ENCODE measurements at places on chromosomes 5 and 9. TPM values are rescaled to one million over a fixed set of nuclear protein-coding genes. Genes with fewer than 3 reads are reported as not detected.

DNA sequence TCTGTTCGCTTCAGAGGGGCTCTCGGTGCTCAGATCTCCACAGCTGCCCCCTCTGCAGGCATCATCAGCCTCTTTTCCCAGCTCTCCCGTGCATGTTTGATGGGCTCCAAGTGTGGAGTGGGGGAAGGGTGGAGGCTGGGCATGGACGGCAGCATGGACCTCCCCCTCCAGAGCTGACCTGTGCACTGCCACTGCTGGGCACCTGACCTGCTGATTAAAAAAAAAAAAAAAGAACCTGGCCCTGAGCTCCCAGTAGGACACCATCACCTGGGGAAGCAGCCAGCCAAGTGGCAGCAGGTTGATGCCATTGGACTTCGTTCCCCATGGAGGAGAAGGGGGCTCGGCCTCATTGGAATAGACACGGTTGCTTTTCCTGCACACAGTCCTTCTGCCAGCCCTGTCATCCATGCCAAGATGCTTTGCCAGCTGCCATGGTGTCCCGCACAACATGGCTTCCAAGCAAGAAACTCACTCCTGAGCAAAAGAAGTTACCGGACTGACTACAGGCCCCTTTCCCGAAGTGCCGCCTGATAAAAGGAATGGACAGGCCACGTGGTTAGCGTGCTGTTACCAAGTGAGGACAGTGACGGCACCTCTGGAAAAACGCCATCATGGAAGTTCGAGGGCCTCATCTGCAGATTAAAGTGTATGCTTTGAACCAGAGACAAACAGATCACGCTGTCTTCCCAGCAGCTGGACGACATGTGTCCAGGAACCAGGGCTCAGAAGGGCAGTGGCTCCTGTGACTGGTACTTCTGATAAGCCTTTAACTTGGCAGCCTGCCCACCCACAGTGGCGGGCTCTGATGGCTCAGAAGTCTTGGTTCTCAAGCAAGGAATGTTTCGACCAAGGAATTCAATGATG lies 14.7 kb upstream of the BRD3OS start:
- H3K4me3 ChIP-seq: no peak overlapping the region
- peaks cover 5% of the 10 kb centered on the region for H3K27me3 ChIP-seq
- H3K36me3 ChIP-seq: no peaks in the 10 kb centered on the region
- DNase-seq: peak; percentile 22

DNA sequence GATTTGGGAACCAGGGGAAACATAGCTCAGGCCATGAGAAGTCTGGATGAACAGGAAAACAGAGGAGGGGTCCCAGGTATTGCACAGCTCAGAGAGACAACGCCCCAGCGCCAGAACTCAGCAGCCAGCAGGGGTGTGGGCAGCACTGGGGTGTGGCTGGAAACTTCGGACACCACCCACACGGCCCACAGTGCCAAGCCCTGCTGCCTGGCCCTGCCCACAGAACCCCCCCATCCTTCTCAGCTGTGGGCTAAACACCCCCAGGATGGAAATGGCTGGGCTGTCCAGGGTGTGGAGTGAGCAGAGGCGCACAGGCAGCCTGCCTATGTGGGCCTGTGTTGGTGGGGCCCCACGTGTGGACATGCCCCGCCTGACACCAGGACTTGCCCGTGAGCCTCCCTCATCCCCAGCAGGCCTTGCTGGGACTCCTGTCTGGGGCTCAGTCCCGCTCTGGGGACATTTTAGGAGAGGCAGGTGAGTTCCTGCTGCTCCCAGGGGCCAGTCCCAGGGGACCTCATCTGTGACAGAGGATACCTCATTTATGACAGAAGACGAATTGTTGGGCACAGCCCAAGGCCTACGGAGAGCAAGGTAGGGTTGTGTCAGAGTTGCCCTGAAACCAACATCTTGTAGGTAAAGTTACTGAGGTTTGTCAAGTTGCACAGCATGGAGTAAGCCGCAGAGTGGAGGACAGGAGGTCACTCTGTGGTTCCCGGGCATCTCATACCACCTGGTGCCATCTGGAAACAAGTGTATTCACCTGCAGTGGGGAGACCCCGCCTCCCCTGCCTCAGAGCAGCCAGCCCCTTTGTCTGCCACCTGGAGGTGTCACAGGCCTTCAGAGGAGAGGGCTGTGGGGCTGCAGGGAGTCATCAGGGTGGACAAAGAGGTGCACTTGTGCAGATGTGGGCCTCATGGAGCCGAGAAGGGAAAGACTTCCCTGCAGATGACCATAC lies 183.2 kb downstream of the AUH start:
- H3K4me1 ChIP-seq: peaks cover 22% of the 10 kb centered on the region
- no peaks in the 10 kb centered on the region for H3K27me3 ChIP-seq
- H3K36me3 ChIP-seq: no peaks in the 10 kb centered on the region
- no peak overlapping the region for H3K4me3 ChIP-seq

DNA sequence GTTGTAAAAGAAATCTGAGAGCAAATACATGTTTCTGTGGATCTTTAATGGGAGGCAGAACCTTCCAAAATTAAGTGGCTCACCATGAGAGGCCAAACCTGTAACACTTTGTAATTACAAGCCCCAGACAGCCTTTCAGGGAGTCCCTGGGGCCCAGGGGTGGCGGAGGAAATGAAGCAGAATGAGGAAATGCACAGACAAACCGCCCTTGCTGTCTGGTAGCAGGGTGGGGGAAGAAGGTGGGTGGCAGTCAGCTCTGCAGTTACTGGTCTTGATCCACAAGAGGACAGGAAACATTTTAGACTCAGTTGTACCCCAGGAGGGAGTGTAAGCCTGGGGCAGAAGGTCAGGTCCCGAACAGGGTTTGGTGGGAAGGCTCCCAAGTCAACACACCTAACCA lies 6.5 kb downstream of the ARL14EPL start:
- no peaks in the 10 kb centered on the region for H3K4me1 ChIP-seq
- no peak for DNase-seq
- no peak overlapping the region for H3K4me3 ChIP-seq
- no peak overlapping the region for H3K27ac ChIP-seq

GRCh38 chr5:141478321-141478945 lies 2.7 kb downstream of the PCDHGC3 start:
- DNase-seq: peak; percentile 44
- H3K27ac ChIP-seq: no peak overlapping the region
- H3K4me3 ChIP-seq: peak overlapping the region; percentile 87
- no peaks in the 10 kb centered on the region for H3K36me3 ChIP-seq
- H3K4me1 ChIP-seq: peaks cover 35% of the 10 kb centered on the region
- H3K27me3 ChIP-seq: no peaks in the 10 kb centered on the region

GRCh38 chr9:109880276-109881169 lies 100.5 kb downstream of the PALM2AKAP2 start:
- H3K27ac ChIP-seq: no peak overlapping the region
- H3K36me3 ChIP-seq: peaks cover 5% of the 10 kb centered on the region
- no peak overlapping the region for H3K4me3 ChIP-seq
- DNase-seq: no peak
- no peaks in the 10 kb centered on the region for H3K4me1 ChIP-seq
- no peaks in the 10 kb centered on the region for H3K27me3 ChIP-seq

DNA sequence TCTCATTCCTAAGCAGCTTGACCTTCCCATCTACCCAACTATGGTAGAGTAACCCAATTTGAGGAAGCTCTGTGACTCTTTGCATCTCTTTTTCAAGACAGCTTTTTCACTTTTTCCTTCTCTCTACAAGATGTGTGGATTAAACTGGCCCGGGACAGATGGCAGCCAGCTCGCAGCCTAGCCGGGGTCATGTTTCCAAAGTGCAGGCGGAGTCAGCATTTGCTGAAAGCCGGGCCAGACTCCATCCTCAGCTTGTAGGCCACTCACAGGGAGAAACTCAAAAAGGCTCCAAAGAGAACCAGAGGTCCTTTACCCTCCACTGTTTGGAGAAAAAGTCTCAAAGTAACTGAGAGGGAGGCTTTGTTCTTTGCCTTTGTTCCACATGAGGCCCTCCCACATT lies 286.8 kb upstream of the PANK3 start:
- no peaks in the 10 kb centered on the region for H3K27me3 ChIP-seq
- no peaks in the 10 kb centered on the region for H3K36me3 ChIP-seq
- no peak for DNase-seq

Gene SLC6A3
- total RNA-seq: 0.07 TPM

Gene LRRC19
- not detected for total RNA-seq

Gene CCL27
- not detected for total RNA-seq

Gene AQP3
- 4.6 TPM for total RNA-seq

Gene PCDHB15
- total RNA-seq: 1.6 TPM

Gene IFNW1
- not detected for total RNA-seq

Gene PTGES2
- 44.1 TPM for total RNA-seq

Measured in astrocyte (in vitro differentiated cells and primary cell).